AML-193 (cell line): ENCODE measurements at places on chromosomes 6 and 20.

DNA sequence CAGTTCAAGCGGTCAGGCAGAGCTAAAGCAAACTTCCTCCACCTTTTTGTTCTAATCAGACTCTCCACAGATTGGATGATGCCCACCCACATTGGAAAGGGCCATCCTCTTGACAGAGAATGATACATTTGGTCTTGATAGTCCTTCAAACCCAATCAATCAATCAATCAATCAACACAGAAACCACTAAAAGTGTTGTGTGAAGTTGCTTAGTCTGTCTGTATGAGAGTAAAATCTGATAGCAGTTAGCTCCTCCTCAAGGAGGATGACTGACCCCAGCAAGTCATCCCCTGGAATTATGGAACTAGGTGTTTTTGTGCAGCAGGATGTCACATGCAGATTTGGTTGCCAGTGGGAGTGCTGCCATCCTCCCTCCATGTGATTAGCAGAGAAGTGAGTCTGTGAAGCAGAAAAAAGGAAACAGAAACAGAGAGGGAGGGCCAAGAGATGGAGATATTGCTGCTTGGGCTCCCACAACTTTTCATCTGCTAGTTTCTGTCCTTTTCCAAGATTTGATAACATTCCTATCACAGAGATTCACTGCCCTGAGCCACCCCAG is 32.0 kb upstream of the SSTR4 start:
- DNase-seq, result no peak

GRCh38 chr6:155197932-155198331 is 65.9 kb upstream of the CLDN20 start:
- no peak for DNase-seq

GRCh38 chr6:150898399-150899170 is 33.1 kb downstream of the MTHFD1L start:
- DNase-seq, result no peak

DNA sequence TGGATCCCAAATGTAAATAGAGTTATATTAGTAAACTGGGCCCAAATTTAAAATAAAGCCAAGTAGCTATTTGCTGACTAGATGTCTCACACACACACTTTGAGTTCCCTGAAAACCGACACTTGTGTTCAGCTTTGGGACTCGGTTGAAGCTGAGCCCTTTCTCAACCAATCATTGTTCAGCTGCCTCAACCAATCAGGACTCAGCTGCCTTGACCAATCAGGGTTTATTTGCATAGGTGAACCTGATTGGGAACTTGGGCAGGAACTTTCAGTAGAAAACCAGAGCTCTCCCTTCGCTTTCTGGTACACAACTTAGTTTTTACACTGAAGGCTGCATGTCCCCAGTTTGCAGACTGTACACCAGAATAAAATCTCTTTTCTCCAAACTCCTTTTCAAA is 301.7 kb downstream of the FOXA2 start:
- no peak for DNase-seq

GRCh38 chr6:90194371-90194841 is 102.2 kb downstream of the BACH2 start:
- no peak for DNase-seq

DNA sequence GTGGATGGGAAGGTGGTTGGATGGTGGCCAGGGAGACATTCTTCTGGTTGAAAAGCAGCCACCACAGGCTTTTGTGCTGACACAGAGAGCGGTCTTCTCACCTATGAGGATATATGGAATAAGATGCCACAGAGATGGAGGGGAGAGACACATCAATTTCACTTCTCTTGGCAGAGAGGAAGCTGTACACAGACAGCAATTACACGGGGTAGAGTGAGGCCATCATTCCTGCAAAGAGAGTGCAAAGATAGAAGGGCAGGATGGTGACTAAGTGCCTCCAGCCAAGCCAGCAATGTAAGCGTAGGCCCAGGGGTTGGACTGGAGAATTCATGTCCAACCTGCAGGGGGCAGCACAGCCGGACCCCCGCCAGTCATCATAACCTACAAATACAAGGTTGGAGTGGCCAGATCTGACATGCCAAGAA is 56.4 kb downstream of the NRN1 start:
- DNase-seq, result no peak

DNA sequence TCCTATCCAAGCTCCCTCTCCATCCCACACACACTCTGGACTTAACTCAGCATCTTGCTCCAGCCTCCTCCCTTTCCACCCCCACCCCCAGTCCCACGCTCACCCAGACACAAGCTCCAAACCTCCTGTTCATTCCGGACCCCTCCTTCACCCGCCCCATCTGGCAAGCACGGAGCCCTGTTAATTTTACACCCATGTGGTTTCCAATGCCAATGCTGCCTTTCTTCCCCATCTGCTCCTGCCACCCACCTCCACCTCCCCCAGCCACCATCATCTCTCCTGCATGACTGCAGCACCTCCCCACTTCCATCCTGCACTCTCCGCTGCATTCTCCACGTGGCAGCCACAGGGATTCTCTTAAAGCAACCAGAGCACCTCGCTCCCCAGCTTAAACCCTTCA is 9.9 kb upstream of the CDK5RAP1 start:
- no peak for DNase-seq

GRCh38 chr6:19848465-19849029 is 11.4 kb downstream of the ID4 start:
- DNase-seq, result no peak

- DNase-seq, result no peak
Measured at GRCh38 chr20:53365076-53365475, 228.6 kb downstream of the ZNF217 start.
